Activated CD4-positive, alpha-beta T cell treated with anti-CD3 and anti-CD28 coated beads, Interleukin-2, Interleukin-6, amounts not matched to agents 100 ng/mL and 50 ng/mL, durations not matched to agents 16 hours and 8 hours (primary cell): ENCODE measurements at places on chromosomes 4 and X.

GRCh38 chr4:21893136-21893535 is 55.4 kb downstream of the KCNIP4 start:
- no peak for DNase-seq

DNA sequence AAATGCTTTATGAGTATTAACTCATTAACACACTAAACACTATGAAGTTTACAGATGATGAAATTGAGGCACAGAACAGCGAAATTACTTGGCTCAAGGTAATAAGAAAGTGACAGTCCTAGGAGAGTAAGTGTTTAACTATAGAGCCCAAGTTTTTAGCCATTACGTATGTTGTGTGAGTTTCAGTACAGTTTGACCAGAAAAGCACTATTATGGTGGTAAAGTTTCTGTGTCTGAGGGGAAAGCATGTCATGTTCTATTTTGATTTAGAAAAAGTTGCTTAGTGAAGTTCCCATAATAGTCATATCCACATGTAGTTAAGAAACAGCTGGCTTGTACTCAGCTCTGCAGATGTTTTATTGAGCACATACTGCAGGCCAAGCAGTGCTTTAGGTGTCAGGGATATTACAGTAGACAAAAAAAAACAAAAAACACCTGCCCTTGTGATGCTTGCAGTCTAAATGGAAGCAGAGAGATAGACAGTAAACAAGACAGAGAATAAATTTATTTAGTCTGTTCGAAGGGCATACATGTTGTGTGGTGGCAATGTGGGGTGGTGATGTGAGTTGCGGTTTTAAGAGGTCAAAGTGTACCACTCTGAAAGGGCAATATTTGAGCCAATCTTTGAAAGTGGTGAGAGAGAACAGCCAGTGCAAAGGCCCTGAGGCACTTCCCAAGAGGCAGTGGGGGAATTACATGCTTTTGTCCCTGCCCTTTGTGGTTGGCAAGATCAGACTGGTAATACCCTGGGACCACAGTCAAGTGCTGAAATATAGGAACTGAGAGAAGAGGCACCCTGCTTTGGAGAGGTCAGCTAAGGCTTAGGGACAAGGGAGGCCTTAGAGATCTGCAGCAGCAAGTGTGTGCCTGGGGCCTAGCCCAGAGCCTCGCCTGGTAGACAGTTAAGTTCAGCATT is 6.2 kb downstream of the TMEM131L start:
- DNase-seq, result no peak

DNA sequence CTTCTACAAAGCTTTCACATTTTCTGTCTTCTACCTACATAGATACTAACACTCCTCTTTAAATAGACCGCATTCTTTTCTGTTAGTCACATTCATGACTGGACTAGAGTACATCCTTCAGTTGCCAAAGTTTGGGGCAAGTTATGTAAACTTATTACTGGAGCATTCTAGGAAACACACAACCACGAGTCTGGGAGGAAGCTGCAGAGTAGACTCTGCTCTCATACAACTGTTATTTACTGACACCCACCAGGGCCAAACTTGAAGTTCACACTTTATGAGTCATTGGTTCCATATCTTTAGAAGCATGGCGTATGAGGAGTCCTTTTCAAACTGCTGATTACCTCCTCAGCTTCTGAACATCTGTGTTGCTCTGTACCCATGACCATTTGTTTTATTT is 87.0 kb downstream of the RNF150 start:
- no peak for DNase-seq

DNA sequence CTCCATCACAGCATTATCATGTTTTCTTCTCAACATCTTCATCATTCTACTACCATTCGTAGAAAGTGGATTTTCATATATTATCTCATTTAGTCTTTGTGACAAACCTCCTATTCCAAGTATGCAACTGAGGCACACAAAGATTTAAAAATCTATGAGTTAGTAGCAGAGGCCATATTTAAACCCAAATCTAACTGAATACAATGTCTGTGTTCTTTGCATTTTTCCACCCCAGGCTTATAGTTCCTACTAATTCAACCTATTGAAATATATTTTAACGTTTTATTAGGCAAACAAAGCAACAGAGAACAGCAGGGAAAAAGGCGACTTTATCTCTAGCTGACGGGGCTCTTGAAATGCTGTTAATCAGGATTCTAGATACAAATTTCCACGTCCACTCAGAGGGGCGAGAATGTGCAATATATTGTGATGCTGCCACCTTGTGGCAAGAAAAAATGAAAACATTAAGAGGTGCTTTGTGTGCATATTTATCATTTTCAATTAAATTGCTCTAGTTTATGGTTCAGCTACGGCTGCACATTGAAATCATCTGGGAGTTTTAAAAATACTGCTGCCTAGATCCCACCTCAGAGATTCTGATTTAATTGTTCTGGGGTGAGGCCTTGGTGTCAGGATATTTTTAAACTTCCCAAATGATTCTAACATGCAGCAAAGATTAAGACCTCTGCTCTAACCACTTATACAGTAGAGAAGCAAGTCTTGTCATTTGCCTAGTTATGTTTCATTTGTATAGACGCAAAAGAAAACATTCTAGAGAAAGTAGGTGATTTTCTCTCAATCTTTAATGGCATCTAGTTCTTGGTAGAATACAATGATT is 315.9 kb downstream of the MAPK10 start:
- DNase-seq, result peak; percentile 39

DNA sequence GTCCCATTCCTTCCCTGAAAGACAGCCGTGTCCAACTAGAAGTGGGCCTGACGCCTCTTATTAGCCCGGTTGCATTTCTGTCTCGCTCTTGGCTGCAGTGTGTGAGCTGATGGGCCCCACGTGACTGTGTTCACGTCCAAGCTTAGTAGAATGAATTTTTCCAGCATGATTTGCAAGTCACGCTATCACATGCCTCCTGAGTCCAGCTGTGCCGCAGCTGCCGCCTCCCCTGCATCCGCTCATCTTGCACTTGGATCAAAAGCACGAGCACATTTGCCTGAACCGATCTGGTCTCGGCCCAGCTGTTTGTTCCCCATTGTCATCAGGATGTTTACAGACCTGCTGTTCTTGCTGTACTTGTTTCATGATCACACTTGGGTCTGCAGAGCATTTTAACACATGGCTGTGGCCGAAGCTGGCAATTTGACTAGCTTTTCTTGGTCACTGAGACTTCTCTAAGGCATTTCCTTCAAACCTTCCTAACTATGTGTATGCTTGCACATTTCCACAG is 126.5 kb downstream of the KIT start:
- DNase-seq, result no peak

GRCh38 chrX:37905436-37906147 is 58.2 kb upstream of the DYNLT3 start:
- no peak for DNase-seq

DNA sequence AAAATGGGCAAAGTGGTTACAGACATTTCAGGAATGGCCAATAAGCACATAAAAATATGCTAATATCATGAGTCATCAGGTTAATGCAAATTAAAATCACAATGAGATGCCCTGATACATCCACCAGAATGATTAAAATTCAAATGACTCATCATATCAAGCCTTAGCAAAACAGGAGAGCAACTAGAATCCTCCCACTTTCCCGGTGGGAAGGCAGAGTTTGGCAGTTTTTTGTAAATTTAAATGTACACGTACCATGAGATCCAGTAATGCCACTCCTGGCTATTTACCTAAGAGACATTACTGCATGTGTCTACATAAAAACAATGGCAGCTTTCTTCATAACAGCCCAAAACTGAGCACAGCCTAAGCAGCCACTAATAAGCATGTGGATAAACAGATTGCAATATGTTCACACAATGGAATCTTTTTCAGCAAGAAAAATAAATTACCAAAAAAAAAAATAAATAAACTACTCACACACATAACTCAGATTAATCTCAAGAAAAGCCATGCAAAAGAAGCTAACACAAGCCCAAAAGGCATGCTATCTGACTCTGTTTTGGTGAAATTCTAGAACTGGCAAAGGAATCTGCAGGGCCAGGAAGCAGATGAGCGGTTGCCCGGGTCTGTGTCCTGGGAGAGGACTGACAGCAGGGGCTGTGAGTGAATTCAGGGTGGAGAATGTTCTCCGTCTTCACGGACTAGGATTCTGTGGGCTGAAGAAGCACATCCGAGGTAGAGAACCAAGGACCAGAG is 48.8 kb downstream of the AFAP1 start:
- no peak for DNase-seq

- DNase-seq, result peak; percentile 34
These were observed 97.1 kb downstream of the MRPL1 start for GRCh38 chr4:77959566-77960338.

GRCh38 chrX:857376-857775 is 226.8 kb downstream of the SHOX start:
- DNase-seq, result no peak

GRCh38 chr4:87060957-87061356 is 126.1 kb downstream of the AFF1 start:
- DNase-seq, result peak; percentile 72

- no peak for DNase-seq
These were observed 19.8 kb upstream of the PASD1 start for GRCh38 chrX:151543706-151544105.

DNA sequence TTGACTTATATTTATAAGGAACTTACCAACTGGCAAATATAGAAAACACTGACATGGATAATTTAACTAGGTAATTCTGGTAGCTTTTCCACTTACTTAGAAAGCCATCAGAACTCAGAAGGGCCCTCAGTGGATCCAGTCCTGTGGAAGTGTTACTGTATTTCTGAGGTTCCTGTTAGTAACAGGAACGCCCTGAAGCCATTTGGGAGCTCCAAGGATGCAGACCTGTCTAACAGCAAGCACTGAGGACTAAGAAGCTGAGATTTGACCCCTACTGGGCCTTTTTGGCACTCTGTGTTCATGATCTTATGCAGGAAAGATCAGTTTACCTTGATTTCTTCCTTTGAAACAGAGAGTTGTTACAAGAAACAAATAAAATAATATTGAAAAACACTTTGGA is 46.0 kb upstream of the TLL1 start:
- DNase-seq, result no peak

DNA sequence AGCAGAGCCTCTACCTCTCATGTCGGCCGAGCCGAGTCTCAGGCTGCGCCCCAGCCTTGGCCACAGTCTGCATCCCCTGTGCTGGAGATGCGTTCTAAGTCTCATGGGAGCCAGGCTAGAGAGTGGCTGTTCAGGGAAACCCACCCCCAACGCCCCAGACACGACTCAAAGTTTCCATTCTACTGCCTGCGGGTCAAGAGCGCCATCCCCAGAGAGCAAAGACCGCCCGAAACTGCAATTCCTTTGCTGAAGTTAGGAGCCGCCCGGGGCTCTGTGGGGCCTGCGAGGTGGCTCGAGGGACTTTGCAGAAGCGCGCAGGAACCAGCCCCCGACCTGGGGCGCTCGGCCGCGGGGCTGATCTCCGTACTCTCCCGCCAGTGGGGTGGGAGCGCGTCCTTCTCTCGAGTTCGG is 10.0 kb upstream of the ELF4 start:
- DNase-seq, result no peak

DNA sequence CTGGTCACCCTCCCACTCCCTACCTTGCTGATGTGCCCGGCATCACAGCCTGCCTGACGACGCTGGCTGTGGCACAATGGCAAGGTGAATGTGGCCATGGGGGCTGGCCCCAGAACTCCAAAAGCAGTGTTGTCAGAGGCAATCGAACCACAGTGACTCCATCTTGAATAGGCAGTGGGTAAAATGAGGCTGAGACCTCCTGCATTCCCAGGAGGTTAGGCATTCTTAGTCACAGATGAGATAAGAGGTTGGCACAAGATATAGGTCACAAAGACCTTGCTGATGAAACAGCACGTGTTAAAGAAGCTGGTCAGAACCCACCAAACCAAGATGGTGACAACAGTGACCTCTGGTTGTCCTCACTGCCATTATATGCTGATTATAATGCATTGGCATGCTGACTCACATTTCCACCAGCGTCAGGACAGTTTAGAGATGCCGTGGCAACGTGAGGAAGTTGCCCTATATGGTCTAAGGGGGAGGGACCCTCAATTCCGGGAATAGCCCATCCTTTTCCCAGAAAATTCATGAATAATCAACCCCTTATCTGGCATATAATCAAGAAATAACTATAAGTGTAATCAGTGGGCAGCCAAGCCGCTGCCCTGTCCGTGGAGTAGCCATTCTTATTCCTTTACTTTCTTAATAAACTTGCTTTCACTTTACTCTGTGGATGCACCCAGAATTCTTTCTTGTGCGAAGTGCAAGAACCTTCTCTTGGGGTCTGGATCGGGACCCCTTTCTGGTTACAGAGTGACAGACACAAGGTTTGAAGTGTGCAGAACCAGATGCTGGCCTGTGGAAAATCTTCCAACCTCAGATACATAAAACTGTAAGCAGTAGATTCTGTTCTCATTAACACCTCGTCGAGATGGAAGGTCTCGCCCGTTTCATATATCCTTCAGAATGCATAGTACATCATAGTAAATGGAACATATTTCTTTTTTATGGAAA is 26.8 kb upstream of the CLDN24 start:
- DNase-seq, result peak; percentile 83

GRCh38 chrX:20418379-20419150 is 151.9 kb upstream of the RPS6KA3 start:
- no peak for DNase-seq

- DNase-seq, result no peak
These were observed 187.8 kb downstream of the TEX11 start for GRCh38 chrX:70720721-70721120.

GRCh38 chrX:38262715-38263620 is 42.3 kb upstream of the SRPX start:
- no peak for DNase-seq

- no peak for DNase-seq
These were observed 26.8 kb downstream of the KDR start for GRCh38 chr4:55098456-55099204.

GRCh38 chr4:158055668-158056067 is 117.2 kb downstream of the GASK1B start:
- DNase-seq, result no peak

DNA sequence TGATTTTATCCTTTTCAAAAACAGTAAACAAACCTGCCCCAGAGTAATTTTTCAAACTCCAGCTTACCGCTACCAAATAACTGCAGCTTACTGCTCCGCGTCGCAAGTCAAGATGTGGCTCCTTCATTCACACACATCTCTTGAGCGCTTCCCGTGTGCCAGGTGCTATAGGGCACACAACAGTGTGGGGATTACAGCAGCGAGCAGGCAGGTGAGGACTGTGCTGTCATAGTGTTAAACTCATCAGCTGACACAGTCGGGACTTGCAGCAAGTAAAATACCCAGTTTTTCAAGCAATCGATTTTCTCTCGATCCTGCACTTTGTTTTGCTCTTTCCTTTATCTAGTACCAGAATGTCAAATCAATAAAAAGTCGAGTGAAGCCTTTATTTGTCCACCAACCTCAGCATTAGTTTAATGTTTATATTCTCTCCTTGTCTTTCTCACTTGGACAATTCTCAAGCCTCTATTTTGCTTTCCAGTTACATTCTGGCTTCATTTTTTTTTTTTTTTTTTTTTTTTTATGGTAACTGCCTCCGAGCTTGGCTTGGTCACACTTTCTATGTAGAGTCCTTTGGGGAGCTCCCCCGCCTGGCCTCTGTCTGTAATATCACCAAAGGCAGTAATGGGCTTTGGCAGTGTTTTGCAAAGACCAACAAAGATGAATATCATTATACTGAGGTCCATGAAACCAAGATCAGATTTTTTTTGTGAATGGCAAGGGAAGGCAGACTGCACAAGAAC is 8.3 kb upstream of the ASB5 start:
- peak; percentile 16 for DNase-seq

- no peak for DNase-seq
These were observed 109.9 kb downstream of the DLG3 start for GRCh38 chrX:70554523-70554922.
